ENCODE measurements at places on chromosomes 3 and 15. TPM values are rescaled to one million over a fixed set of nuclear protein-coding genes. Genes with fewer than 3 reads are reported as not detected.
A peak's percentile ranks its signal among the peaks of the same experiment; 100 is the strongest.

DNA sequence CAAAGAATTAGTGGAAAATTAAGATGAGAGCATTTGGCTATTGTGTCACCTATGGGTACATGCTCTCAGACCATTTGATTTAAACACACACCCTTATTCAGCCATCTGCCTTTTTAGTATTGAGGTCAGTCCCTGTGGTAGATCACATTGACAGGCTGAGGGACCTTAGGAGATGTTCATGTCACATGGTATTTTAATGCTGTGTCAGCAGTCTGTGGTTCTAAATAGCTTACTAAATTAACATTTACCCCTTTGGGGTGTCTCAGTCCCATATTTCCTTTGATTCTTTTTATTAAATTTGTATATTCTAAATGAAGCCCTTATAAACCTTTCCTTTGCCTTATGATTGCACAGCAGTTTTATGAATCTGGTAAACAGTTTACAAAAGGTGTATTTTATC lies 2.3 kb downstream of the RBM5 start:
- H3K36me3 ChIP-seq: peaks cover 60% of the 10 kb centered on the region
- peak overlapping the region; percentile 100 for H3K4me3 ChIP-seq
- no peaks in the 10 kb centered on the region for H3K27me3 ChIP-seq
- H3K4me1 ChIP-seq: peaks cover 20% of the 10 kb centered on the region

DNA sequence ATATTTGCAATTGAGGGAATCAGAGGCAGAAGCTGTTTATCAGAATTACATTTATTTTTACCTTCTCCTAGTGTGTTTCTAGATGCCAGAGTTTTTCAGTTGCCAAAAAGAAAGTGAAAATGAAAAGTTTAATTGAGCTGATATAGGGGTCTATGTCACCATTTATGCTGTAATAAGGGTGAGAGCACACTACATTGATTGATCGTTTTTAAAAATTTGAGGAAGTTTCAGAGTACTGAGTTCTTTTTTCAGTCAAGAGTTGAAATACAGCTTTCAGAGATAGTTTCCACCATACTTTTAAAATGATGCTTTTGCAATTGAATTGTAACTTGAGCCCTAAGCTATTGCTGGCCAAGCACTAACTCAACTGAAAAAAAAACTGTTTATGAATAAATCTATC lies 326.9 kb downstream of the UNC13C start:
- H3K4me1 ChIP-seq: no peaks in the 10 kb centered on the region
- no peak overlapping the region for H3K4me3 ChIP-seq
- no peaks in the 10 kb centered on the region for H3K36me3 ChIP-seq

DNA sequence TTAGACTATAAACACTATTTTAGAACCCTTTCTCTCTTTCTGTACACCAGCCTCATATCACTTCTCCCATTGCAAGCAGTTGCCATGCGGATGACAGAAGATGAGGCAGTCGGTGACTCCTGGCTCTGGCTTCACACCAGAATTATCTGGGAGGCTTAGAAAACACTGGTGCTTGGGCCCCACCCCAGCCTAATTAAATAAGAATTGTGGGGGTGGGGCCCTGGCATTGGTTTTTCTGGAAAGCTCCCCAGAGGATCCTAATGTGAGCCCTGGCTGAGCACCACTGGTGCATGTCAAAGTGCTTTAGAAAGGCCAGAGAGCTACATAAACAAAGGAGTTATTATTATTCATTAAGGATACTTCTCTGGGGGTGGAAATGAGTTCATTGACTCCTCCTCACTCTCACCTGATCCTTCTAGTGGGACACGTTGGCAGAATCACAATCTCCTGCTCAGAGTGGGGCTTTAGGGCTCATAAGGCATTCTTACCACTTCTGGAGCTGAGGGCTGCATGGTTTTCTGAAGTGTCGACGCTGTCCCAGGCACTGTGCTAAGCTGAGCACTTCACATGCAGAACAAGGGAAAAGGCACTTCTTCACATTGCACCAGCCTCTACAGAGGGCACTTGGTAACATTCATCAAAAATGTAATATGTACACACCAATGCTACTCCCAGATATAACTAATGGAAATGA lies 188.5 kb upstream of the TLE3 start:
- H3K27me3 ChIP-seq: no peaks in the 10 kb centered on the region
- H3K36me3 ChIP-seq: no peaks in the 10 kb centered on the region
- H3K27ac ChIP-seq: no peak overlapping the region
- no peaks in the 10 kb centered on the region for H3K4me1 ChIP-seq
- H3K4me3 ChIP-seq: no peak overlapping the region
- DNase-seq: no peak

AGTR1 gene
- total RNA-seq: 3.5 TPM

POPDC2 gene
- total RNA-seq: 103 TPM

- no peak overlapping the region for H3K4me3 ChIP-seq
- DNase-seq: no peak
- H3K27ac ChIP-seq: no peak overlapping the region
- H3K27me3 ChIP-seq: no peaks in the 10 kb centered on the region
Measured at GRCh38 chr3:140135461-140135860, 200.5 kb downstream of the CLSTN2 start.

PPP1R14D gene
- total RNA-seq: not detected

MYO5C gene
- 1.2 TPM for total RNA-seq

DNA sequence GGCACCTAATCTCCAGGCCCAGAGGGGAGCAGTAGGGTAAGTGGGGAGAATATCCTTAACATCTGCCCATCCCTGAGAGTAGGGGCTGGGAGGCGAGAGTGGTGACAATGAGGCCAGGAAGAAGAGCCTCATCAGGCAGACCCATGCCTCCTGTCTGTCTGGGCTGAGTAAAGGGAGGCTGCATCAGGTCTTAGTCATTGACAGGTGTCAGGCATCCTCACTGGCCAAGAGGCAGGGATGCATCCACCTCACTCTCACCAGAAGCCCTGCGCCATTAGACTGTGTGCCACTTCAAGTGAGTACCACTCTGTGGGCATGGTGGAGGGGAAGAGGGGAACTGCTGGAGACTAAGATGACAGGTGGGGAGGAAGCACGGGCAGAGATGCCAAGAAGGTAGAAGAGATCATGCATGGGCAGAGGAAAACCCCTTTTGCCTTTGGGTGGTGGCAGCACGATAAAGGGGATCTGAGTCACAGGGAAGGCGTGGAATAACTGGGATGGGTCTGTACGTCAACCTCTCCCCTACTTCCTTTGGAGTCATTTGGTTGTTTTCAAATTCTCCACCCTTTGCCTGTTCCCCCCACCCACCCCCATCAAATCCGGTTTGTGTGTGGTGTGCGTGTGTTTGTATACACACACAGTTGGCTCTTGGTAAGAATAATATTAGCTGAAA lies 14.1 kb downstream of the ANAPC13 start:
- no peak overlapping the region for H3K27ac ChIP-seq
- no peak for DNase-seq
- H3K27me3 ChIP-seq: no peaks in the 10 kb centered on the region
- peaks cover 9% of the 10 kb centered on the region for H3K4me1 ChIP-seq
- no peak overlapping the region for H3K4me3 ChIP-seq

DNA sequence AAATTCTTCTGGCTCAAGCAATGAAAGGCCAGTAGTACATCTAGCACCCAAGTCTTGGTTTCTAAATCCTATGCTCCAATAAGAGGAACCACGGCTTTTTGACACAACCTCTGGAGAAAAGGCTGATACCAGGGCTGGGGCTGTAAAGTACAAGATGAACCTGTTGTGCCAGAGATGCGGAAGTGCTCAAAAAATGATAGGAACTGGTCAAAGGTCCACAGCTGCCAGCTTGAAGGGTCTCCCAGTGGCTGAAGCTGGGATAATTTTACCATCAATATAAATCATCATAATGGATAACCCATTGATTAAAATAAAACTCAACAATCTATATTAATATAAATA lies 558 bp upstream of the NCEH1 start:
- peaks cover 6% of the 10 kb centered on the region for H3K4me1 ChIP-seq
- H3K36me3 ChIP-seq: no peaks in the 10 kb centered on the region
- peak overlapping the region; percentile 97 for H3K4me3 ChIP-seq
- H3K27me3 ChIP-seq: no peaks in the 10 kb centered on the region
